ENCODE measurements at places on chromosomes 16 and 17.

GRCh38 chr17:2449486-2449885 is 48.6 kb upstream of the MNT start:
- no peak for DNase-seq

DNA sequence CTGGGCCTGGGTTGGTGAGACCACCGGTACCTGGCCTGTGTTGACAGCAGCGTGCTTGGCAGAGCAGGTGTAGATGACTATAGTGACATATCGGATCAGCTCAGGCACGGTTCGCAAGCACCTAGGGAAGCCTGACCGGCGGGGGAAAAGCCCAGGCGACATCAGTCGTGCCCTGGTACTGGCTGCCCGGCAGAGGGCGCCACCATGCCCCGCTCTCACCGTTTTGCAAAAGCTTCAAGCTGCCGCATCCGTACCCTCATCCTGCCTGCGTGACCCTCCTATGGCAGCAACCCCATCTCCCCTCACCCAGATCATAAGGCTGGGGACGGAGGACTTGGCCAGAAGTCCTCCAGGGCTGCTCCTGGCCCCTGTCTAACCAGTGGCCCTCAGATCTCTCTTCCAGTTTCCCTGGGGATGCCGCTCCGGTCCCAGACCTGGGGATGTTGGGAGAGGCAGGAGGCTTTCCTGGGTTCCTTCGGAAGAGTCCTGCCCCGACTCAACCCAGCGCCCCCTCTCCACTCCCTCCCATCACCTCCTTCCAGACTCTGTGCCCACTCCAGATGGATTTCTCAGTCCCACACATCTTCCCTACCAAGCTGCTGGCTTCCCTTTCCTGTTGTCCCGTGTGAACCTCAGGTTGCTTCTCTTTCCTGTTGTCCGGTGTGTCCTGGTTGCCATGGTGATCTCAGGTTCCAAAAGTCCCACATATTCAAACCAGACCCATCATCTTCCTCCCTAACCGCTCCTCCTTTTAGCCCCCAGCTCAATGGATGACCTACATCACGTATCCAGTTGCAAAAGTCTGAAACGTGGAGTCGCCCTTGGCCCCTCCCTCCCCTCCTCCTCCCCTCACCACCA is 13.7 kb downstream of the ALOX12B start:
- DNase-seq, result peak; percentile 82

- no peak for DNase-seq
These were observed 75.4 kb downstream of the ARHGAP17 start for GRCh38 chr16:24939738-24940137.

DNA sequence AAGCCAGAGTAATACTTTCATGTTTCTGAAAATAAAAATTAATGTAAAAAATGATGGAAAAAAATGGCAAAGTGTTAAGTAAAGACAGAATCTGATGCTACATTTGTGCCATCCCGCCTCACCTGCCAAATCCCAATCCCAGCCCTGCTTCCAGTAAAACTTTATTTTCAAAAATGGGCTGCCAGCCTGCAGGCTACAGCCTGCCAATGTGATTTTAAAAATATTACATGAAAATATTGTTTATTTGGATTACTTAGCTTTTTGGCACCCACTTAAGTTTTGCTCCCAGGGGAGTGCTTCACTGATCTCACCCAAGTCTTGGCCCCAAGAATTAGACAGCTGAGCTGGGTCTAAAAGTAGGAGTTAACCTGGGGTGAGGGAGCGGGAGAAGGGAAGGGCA is 112.8 kb downstream of the C16orf78 start:
- no peak for DNase-seq

GRCh38 chr17:58679263-58680037 is 12.4 kb downstream of the TEX14 start:
- DNase-seq, result no peak

GRCh38 chr17:1919201-1919600 is 89.4 kb downstream of the RPA1 start:
- DNase-seq, result no peak

DNA sequence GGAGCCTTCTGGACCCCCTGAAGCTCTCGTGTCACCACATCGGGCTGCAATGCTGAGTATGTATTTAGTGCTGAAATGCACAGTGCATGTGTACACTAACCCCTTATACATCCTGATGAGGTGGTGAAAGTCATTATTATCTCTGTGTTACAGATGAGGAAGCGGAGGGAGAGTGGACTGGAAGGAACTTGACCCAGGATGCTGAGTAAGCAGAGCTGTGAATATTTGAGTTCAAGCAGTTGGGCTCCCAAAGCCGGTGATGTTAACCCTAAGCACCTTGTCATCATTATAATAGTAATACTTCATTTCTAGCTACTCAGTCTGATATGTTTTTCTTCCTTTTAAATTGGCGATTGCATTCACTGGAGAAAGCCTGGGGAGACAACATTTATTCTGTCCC is 25.9 kb upstream of the NKD1 start:
- no peak for DNase-seq

DNA sequence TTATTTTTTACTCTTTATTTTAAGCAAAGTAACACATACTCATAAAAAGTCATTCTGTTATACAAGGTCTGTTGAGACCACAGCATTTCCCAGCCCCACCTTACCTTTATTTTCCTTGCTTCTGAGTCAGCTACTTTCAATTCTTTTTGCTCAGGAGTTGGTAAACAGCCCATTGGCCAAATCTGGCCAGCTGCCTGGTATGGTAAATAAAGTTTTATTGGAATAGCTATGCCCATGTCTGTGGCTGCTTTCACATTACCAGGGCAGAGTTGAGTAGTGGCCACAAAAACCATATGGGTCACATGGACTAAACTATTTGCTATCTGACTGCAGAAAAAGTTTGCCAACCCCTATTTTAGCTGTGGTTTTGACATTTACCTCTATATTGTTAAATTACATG is 3.4 kb upstream of the NSRP1 start:
- DNase-seq, result no peak

DNA sequence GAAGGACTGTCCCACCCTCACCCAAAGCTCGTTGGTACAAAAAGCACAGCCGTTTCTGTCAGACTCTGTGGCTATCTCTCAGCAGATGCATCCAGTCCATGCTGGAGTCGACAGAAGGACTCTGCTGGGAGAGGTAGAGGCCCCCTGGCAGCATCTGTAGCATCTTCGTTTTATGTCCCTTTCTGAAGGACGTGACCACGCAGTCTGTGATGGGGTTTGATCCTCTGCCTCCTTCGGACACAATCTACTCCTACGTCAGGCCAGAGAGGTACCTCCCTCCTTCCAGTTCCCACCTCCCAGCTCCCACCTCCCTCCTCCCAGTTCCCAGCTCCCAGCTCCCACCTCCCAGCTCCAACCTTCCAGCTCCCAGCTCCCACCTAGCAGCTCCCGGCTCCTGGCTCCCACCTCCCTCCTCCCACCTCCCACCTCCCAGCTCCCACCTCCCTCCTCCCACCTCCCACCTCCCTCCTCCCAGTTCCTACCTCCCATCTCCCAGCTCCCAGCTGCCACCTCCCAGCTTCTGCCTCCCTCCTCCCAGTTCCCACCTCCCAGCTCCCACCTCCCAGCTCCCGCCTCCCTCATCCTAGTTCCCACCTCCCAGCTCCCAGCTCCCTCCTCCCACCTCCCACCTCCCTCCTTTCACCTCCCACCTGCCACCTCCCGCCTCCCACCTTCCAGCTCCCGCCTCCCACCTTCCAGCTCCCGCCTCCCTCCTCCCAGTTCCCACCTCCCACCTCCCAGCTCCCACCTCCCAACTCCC is 11.4 kb upstream of the MC1R start:
- no peak for DNase-seq

DNA sequence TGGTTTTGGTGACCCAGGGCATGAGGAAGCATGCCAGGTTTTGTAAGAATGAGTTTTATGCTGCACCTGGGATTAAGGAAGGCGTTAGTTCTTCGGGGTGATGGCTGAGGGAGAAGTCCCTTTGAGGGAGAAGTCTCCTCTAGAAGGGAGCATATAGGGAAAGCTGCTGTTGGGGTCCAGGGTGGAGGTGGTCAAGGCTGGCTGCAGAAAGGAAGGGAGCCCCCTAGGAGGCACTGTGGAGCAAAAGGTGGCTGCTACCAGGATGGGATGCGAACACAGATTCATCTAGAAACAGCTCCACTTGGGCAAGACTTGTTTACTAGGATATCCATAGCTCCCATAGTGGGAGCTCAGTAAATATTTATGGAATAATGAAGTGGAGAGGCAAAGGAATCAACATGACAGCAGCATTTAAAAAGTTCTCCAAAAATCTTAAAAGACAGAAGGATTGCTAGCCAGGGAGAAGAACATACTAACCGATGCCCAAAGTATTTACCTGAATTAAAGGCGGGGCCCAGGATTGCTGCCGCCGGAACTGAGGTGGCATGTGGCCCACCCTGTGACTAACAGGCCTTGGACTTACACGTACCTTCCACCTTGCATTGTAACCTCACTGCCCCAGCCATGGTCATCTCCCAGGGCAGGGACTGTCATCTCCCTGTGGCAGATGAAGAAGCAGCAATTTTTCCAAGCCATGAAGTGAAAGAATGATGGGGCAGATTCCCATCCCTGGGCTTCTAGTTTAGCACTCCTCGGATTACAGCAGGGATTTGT is 7.1 kb upstream of the LPCAT2 start:
- no peak for DNase-seq

DNA sequence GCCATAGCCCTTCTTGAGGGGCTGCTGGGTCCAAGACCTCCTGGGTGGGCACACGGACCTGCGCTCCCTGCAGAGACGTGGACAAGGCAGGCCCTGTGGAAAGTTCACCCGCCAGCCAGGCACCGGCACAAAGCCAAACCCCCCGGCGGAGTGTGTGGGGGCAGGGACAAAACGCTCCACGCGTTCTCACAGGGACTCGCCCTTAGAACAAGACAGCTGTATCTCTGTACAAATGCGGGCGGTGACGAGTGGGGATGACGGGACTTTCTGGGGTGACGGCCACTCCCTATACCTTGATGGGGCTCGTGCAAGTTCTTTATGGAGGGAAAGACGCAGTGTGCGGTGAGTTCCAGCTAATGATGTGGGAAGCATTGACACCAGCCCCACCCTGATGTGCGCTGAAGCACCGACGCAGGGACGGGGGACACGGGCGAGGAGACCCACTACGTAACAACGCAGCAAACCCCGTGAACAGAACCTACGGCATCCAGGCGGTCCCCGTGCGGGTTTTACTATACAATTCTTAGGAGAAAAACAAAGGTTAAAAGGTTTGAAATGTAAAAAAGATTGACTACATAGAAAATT is 49.4 kb downstream of the LMF1 start:
- no peak for DNase-seq

All from stimulated activated CD4-positive, alpha-beta T cell treated with anti-CD3 and anti-CD28 coated beads, TNF-alpha, amount 100 ng/mL, for 4 hours (primary cell).